ENCODE measurements at places on chromosomes 3 and 15.

DNA sequence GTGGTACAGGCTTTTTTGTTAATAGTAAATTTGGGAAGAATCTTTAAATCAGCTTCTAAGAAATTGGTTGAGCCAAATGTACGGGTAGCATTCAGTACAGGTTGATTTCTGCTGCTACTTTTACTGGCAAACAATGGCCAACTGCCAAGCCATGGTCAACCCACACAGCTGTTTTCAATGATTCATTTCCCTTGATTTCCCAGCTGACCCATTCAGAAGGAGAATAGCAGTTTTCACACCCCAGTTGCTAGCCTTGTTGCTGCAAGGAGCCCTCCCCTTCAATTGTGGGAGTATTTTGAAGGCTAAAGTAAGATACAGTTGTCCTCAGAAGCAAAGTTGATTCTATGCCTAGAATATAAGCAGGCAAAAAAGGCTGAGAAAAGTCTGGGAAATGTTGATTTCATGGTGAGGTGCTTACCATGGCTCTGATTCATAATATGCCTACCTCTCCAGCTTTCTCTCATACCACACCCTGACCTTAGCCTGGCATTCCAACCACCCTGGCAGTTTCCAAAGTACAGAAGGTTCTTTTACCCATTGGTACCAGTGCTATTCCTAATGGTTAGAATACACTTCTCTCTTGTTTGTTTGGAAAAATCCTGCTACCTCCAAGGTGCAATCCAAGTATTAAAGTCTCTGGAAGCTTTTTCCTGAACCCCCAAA is 320.3 kb upstream of the TGFBR2 start:
- DNase-seq = peak; percentile 56

DNA sequence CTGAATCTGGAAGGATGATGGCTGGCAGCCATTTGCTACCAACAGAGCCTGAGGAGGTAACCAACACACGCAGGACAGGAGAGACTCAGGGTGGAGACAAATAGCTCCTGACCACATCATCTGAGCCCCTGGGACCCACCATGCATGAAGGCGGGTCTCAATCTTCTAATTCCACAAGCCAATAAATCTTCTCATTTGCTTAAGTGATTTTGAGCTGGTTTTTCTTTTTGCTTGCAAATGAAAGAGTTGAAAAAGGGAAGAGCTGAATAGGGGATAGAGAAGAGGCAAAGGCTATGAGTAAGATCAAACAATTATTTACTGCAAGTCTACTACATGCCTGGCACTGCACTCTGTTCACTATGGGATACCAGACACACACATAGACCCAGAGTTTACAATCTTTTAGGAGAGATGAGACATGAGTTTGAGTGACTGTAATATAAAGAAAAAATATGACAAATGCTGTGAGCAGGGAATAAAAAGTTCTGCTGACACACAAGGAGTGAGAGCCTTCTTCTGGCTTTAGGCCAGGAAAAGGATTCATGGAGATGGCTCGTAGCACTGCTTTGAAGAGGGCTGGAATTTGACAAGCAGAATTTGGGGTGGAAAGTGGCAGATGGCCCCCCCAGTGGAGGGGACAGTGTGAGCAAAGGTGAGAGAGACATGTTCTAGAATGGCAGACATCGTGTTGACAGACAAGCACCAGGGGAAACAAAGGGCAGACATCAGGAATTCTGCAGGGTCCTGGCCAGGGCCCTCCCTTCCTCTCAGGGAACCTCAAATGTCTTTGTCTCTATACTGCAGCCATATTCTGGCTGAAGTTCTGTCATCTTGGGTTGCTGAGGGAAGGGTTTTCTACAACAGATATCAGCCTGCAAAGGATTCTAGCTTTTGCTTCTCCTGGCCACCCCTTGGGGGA is 69.8 kb upstream of the WNT5A start:
- no peak for DNase-seq

GRCh38 chr15:89998141-89998661 is 2.9 kb upstream of the ZNF710 start:
- DNase-seq = no peak

DNA sequence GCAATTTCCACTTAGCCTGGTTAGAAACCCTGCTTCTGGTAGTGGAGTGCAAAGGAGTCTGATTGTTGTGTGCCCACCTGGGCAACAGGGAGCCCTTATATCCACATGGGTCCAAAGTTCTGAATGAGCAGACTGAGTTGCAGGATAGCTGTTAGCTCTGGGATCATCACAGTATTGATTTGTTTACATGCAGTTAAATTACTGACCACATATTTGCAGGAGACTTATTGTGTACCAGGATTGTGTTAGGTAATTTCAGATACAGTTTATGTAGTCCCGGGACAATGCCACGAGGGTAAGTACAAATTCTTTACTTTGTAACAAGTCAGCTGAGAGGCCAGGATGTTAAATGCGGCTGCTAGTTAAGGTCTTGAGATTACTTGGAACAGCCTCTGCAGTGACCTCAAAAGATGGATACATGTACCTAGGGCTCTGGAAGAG is 18.8 kb downstream of the ARHGEF26 start:
- DNase-seq = peak; percentile 56

GRCh38 chr3:2198776-2199279 is 100.2 kb downstream of the CNTN4 start:
- DNase-seq = no peak

- no peak for DNase-seq
Observed at GRCh38 chr3:80087767-80088166, 320.0 kb upstream of the ROBO1 start.

GRCh38 chr3:150443331-150443741 is 35.2 kb downstream of the TSC22D2 start:
- DNase-seq = no peak
